ENCODE measurements at places on chromosomes 4 and X.

DNA sequence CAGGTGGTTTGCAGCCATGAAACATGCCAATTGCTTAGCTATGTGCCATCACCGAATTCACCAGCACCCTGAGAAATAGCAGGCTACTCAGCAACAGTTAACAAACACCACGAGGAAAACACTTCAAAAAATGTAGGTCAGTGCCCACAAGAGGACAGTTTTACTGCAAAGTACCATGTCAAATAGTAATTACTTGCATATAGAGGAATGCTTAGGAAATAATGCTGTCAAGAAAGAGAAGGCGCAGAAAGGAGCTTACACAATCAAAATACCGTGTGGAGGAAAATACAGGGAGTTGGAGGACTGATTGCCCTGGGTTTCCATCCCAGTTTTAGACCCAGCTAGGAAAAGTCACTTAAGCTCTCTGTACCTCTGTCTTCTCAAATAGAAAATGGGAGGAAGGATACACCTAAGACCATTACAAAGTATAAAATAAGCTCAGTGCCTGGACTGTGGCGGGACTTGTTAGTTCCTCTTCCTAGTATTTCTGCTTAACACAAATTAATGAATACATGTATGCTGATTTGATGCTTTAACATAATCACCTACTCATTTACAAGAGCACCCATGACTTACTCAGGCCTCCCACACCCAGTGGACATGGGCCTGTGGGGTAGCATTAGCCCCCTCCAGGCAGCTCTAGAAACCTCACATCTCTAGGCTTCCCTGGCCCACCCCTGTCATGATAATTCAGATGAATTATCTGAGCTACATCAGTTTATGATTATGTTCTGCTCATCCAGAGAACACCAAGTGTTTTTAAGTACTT is 44.5 kb upstream of the IL21 start:
- no peak for DNase-seq

- DNase-seq: no peak
These were observed 2.1 kb downstream of the HELT start for GRCh38 chr4:185020293-185020808.

- DNase-seq: no peak
These were observed 11.2 kb upstream of the PRDX4 start for GRCh38 chrX:23656091-23656490.

- no peak for DNase-seq
These were observed 15.5 kb downstream of the MYOZ2 start for GRCh38 chr4:119151161-119151560.

- no peak for DNase-seq
These were observed 281.6 kb downstream of the SLC7A11 start for GRCh38 chr4:137960371-137961050.

GRCh38 chr4:108052558-108053120 is 63.0 kb downstream of the HADH start:
- DNase-seq: no peak

- no peak for DNase-seq
These were observed 33.2 kb upstream of the LDB2 start for GRCh38 chr4:16931339-16932305.

DNA sequence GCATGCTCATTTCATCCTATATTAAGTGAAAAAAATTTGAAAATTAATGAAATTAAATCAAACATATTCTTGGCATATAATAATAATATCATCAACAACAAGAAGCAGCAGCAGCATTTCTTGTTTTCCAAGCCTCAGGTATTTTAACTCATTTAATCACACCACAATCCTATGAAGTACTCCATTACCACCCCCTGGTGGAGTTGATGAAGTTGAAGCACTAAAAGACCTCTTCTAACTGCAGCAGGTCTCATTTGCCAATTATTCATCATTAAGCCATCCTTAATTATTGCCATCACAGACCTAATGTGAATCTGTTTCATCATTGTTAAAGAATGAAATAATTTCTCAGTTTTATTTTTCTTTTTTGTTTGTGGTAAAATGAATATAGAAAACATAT is 801.4 kb upstream of the GRID2 start:
- DNase-seq: no peak

GRCh38 chrX:9627922-9628321 is 137.7 kb downstream of the GPR143 start:
- DNase-seq: no peak

DNA sequence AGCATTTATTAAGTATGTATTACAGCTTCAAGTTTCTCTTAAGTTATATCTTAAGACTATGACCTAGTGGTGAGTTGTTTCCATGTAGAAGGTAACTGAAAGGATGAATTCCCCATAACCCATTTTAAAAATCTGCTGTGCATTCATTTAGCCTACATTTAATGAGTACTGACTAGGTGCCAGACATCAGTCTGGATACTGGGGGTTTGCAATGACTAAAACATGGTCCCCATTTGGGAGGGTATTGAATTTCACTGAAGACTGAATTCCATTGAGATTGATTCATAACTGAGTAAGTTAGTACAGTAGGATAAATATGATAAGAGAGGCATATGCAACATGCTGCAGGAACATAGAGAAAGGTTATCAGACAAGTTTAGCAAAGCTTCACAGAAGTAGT is 241.5 kb downstream of the FRAS1 start:
- DNase-seq: no peak
